OCI-M1 (cell line): ENCODE measurements at places on chromosomes 2 and 18.

DNA sequence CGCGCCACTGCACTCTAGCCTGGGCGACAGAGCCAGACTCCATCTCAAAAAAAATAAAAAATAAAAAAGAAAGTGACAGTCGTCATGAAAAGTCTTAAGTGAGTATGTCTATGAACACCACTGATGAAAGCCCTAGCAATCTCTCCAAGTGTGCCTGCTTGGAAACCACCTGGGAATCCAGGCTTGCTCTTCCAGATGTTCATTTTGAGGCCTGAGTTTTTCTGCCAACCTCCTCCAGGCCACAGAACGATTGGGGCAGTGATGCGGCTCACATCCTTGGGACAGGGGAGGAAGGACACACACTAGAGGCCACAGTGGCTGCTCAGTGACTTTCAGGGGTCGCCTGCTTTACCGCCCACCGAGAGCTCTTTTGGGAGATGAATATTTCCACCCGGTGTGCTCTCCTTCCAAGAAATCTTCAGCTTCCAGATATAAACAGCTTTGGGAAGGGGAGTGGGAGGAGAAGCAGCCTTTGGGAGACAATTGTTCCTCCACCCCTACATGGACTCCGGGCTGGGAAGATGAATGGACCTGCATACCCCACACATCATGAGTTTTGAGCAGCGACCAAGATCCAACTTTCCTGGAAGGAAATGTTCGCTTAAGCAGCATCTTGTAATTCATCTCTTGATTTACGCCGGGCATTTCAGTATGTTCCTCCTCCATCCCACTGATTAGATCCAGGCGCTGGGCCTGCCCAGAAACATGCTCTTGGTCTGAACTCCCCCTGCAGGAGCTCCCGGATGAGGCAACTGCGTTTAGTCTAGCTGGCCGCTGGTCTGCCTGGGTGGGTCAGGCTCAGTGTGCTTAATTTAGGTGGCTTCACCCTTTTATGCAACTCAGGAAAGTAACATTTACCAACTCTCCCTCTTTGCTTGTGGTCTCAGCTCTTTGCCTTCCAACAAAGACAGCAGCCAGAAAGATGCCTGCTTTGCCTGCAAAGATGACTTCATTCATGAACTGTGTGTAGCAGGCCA is 6.2 kb upstream of the ARMC9 start:
- DNase-seq, result peak; percentile 83

DNA sequence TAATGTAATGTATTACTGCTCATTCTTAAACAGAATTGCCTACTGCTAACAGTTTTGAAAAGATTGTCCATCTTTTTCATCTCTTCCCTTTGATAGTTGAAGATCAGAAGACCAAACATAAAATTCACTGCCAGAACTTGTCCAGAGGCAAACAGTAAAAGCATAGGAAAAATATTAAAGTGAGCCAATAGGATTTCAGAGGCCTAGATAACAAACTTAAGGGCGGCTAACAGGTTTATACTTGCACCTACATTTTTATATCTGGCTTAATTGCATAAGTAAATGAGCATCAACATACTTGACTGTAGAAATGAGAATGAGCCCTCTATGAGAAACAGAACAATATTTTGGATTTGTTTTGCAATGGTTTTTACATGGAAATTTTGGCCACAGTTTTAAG is 30.3 kb downstream of the ZC3H15 start:
- DNase-seq, result no peak

GRCh38 chr18:46315161-46315560 is 211.0 kb downstream of the HAUS1 start:
- DNase-seq, result no peak

DNA sequence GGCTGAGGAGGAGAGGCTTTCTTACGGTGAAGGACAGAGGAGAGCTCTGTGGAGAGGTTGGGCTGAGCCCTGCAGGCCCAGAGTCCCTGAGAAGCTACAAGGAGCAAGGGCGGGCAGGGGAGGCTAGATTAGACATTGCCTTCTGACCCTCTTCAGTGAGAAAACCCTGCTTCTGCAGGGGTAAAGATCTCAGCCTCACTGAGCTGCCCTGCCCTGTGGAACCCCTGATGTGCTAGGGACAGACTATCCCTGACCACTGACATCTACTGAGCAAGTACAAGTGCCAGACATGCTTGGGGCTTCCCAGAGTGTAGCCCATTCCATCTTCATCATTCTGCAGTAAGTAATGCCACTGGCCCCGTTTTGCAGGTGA is 111.5 kb downstream of the CYP26B1 start:
- DNase-seq, result no peak

GRCh38 chr18:49788327-49788898 is 24.9 kb downstream of the ACAA2 start:
- DNase-seq, result peak; percentile 39

DNA sequence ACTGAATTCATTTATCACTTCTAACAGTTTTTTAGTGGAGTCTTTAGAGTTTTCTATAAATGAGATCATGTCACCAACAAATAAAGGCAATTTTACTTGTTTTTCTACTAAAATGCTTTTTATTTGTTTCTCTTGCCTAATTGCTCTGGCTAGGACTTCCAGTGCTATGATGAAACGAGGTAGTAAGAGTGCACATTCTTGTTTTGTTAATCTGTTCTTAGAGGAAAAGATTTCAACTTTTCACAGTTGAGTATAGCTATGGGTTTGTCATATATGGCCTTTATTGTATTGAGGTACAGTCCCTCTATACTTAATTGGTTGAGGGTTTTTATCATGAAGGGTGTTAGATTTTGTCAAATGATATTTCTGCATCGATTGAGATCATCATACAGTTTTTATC is 5.6 kb downstream of the IL18RAP start:
- DNase-seq, result no peak

DNA sequence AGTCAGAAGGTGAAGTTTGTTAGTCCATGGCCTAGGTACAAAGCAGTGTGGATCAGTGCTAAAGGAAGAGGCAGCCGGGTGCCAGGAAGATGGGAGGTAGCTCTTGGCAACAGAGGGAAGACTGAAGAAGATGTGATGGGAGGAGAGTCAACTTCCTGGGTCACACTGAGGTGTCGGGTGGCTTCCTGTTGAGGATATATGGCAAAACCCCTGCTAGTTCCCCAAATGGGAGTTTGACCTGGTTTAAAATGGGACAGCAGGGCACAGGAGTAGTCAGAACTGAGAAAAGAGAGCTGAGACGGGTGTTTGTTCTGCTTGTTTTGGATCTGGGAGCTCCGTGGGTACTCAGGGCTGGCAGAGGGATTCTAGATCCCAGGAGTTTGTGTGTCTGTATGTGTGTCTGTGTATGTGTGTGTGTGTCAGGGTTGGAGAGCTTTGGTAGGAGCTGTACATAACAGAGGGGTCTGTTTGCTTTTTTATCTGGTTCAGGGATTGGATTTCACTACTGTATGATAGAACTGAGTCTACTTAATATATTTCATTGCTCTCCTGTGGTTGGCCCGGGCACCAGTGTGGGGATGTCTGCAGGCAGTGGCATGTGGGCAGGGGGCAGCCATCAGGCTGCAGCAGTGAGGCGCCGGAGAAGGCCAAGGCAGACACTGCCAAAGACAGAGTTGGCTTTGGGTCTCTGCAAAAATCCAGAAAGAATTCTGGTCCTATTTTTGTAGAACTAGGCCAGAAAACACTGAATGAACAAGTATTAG is 17.1 kb downstream of the MXD1 start:
- no peak for DNase-seq

DNA sequence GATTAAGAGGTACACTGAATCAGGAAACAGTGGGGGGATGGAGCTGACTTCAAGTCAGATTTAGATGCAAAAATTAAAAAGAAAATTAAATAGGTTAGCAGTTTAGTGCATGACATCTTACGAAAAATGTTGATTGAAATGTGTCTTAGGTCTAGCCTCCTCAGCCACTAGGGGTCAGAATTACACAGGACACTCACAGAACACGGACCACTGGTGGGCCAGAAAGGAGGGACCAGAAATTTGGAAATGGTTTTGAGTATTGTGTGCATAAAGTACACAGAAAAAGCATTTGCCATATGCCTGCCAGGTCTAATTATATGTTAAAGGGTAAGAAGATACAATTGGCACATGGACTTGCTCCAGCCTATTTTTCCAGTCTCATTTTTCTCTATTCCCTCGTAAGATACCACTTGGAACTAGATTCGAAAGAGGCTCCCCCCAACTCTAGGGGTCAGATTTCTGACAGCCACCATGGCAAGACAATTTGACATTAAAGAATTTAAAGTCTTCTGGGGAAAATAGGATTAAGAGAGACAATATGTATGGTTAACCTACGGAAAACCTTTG is 550.2 kb upstream of the SETBP1 start:
- peak; percentile 57 for DNase-seq

GRCh38 chr2:151475071-151475470 is 65.4 kb downstream of the RIF1 start:
- DNase-seq, result peak; percentile 34

DNA sequence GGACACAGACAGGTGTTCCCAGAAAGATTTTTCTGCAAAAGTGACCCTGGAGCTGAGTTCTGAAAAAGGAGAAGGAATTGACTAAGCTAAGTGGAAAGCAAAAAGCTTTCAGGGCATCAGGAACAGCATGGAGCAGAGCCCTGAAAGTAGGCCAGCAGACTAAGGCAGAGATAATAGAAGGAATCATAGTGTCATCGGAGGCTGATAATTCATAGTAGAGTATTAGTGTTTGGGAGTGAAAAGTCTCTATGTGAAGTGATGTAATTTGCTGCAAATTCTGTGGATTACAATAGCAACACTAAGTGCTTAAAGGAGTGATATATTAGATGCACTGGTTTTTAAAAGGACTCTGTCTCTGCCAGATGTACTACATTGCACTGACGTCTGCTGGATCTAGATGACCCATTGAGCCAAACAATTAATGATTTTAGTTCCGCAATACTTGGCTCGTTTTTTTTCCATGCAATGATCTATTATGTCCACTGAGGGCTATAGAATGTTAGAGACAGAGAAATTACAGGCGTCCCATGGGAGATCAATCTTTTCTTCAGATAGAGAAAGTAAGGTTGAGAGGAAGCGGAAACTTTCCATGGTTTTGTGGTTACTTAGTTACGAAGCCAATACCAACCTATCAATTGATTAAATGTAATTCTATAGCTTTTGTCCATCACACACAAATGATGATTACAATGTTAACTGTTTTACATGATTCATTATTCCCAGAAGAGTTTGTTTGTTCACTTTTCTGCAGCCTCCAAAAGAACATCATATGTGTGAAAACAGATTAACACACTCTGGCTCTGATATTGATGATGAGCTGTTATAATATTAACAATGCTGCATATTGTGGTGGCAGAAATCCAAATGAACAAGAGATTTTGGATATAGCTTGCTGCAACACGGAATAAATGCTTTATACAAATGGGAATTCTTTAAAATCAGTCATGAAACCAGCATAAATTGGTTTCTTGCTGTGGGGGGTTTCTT is 143.7 kb downstream of the MC4R start:
- DNase-seq, result peak; percentile 7

DNA sequence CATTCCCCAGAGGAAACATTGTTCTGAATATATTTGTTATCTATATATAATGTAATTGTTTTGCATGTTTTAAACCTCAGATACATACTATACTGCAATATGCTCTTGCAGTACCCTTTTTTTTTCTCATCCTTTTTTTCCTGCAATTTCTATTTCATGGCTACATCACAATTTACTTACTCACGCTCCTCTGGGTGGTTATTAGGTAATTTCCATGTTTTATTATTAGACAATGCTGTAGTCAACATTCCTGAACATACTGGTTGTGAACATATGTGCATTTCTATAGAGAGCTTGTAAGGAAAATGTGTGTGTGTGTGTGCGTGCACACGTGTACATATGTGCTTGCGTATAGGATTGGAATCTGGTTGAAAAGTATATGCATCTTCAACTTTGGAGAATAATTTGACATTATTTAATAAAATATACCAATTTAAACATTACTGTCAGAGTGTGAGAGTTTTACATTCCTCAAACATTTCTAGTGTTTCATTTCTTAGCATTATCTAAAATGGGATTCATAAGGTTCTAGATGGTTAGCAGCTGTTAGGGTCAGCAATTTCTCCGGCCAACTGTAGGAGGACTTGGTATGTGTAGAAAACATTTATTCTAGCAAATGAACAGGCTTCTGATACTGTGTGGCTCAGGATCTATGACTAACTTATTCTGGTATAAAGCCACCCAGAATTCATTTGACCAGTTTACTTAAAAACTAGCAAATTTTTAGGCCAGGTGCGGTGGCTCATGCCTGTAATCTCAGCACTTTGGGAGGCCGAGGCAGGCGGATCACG is 22.4 kb downstream of the NCOA1 start:
- DNase-seq, result no peak

GRCh38 chr2:121471532-121472469 is 58.9 kb upstream of the RNU4ATAC start:
- no peak for DNase-seq

DNA sequence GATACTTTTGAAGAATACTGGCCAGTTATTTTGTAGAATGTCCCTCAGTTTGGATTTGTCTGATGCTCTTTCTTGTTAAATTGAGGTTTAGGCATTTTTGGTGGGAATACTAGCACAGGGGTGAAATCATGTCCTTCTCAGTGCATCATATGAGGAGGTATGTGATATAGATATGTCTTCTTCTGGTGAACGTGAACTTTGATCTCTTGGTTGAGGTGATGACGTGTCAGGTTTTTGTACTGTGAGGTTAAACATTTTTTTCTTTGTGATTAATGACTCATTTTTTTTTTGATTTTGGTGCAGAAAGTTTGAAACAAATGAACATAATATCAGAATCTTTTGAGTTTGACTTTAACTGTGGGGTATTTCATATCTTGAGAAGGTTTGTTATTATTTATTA is 11.0 kb downstream of the ZNF407 start:
- no peak for DNase-seq

GRCh38 chr2:44143701-44144100 is 25.0 kb upstream of the PPM1B start:
- DNase-seq, result no peak

DNA sequence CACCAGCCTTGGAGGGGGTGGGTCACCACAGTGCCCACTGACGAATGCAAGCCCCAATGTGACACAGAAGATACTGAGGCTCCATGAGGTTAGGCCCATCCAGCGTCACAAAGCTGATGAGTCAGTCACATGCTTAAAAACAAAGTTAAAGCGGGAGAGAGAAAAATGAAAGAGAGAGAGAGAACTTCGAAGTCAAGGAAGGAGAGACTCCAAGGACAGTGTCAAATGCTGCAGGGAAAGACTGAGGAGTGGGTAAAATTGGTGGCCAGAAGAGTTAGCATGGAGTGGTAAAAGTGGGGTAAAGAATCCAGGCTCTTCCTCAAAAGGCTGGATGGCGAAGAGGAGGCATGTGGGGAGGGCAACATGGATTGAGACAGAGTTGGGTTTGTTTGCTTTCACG is 201.9 kb upstream of the CCDC150 start:
- no peak for DNase-seq
